IMR-90 (cell line): ENCODE measurements at places on chromosomes 11 and 22. TPM values are rescaled to one million over a fixed set of nuclear protein-coding genes. Genes with fewer than 3 reads are reported as not detected.

DNA sequence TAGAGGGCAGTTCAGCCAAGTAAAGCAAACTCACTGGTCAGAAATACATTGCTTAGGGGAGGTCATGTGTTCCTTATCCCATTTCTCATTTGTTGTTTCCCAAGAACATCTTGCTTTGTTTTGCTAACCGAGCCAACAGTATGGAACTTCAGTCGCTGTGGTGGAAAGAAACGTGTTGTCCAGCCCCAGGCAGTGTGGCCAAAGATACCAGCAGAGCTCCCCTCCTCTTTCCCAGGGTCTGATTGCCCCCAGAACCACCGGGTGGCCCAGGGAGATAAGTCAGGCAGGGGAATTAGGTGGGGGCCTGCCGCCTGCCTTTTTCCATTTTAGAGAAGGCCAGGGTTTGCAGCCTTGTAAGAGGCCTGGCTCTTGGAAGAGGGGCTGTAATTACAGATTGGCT is 98.7 kb upstream of the CRYBB3 start:
- H3K4me3 ChIP-seq = no peak overlapping the region
- no peak for DNase-seq
- no peaks in the 10 kb centered on the region for H3K4me1 ChIP-seq
- no peaks in the 10 kb centered on the region for H3K36me3 ChIP-seq

The PGGHG gene
- polyA plus RNA-seq = 16.2 and 17.0 TPM in 2 replicates

DNA sequence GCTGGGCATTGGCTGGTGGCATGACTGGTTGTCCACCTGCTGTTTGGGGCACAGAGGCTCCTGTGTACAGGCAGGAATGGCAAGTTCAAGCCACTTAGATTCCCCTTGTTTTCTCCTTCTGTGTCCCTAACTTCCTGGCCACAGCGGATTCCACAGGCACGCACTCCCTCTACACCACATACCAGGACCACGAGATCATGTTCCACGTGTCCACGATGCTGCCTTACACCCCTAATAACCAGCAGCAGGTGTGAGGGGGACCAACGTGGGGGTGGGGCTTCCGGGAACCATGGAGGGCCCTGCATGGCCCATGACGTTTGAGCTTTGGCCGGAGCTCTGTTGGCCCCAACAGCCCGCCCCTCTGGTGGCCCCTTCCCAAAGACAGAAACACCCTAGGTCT is 7.8 kb downstream of the SIPA1 start:
- peak; percentile 55 for DNase-seq
- H3K27ac ChIP-seq = no peak overlapping the region
- no peak overlapping the region for H3K4me3 ChIP-seq
- peaks cover 8% of the 10 kb centered on the region for H3K4me1 ChIP-seq

- DNase-seq = no peak
- peaks cover 10% of the 10 kb centered on the region for H3K27me3 ChIP-seq
- no peak overlapping the region for H3K4me3 ChIP-seq
- no peaks in the 10 kb centered on the region for H3K36me3 ChIP-seq
- no peak overlapping the region for H3K27ac ChIP-seq
Observed at GRCh38 chr22:29855611-29856181, 17.6 kb upstream of the ASCC2 start.

The CALCA gene
- polyA plus RNA-seq = not detected in 2 replicates

- DNase-seq = no peak
- peaks cover 52% of the 10 kb centered on the region for H3K27me3 ChIP-seq
- H3K4me3 ChIP-seq = no peak overlapping the region
Observed at GRCh38 chr22:43409800-43410199, 2.0 kb upstream of the MPPED1 start.

GRCh38 chr11:119745112-119745511 is 16.1 kb upstream of the NECTIN1 start:
- H3K27me3 ChIP-seq = peaks cover 40% of the 10 kb centered on the region
- no peak for DNase-seq
- H3K27ac ChIP-seq = no peak overlapping the region
- no peaks in the 10 kb centered on the region; the same call in 1 of the 2 replicates for H3K4me1 ChIP-seq
- H3K36me3 ChIP-seq = no peaks in the 10 kb centered on the region
